ENCODE measurements at places on chromosomes 2 and 18.
A peak's percentile ranks its signal among the peaks of the same experiment; 100 is the strongest.

GRCh38 chr2:205988274-205988673 lies 97.7 kb downstream of the INO80D start:
- DNase-seq = no peak

DNA sequence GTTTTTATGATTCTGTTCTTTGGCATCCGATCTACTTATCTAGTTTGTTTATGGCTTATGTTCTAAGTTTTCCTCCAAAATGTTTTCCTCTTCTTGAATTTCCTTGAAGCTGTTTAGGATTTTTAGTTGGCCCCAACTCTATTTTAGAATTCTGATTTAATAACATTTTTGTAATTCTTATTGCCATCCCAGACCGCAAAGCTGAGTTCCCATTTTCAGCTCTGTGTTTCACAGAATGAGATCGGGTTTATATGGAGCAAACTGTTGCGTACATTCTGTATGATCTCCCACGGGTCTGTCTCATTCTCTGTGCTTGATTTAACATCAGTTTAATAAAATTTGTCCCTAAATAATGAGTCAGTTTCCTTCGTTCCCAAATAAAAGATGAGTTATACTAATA lies 59.3 kb downstream of the DPP4 start:
- no peak for DNase-seq

- no peak for DNase-seq
Measured at GRCh38 chr2:11100976-11101375, 54.3 kb upstream of the SLC66A3 start.

DNA sequence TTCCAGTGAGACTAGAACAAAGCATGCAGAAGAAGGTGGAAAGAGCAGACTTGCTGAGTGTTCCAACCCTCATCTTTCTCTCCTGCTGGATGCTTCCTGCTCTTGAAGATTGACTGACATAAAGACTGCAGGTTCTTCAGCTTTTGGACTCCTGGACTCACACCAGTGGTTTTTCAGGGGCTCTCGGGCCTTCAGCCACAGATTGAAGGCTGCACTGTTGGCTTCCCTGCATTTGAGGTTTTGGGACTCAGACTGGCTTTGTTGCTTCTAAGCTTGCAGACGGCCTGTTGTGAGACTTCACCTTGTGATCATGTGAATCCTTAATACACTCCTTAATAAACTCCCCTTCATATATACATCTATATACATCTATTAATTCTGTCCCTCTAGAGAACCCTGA lies 20.4 kb downstream of the VRK2 start:
- DNase-seq = no peak

DNA sequence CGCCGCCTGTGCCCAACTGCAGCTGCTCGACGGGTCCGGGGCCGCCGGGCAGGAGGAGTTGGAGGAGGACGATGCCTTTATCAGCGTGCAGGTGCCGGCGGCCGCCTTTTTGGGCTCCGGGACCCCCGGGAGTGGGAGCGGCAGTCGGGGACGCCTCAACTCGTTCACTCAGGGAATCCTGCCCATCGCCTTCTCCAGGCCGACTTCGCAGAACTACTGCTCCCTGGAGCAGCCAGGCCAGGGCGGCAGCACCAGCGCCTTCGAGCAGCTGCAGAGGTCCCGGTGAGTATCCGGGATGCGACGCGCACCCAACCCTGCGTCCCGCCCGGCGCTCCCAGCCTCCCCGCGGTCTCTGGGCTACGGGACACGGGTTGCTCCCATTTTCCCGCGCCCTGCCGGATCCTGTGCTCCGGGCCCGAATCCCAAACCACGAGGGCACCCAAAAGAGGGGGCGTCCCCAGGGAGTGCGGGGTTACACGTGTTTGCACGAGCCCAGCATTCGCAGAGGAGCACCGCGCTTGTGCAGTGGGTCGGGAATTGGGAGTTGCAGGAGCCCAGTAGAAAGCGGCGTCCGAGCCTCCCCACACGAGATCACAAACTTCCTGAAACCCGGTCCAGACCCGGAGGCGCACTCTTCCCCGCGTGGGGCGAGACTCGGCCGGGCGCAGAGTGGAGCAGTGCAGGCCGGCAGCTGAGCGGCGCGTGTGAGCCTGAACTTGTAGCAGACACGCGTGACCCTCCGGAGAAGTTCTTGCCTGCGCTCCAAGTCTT lies 1.2 kb downstream of the CABLES1 start:
- DNase-seq = peak; percentile 39

DNA sequence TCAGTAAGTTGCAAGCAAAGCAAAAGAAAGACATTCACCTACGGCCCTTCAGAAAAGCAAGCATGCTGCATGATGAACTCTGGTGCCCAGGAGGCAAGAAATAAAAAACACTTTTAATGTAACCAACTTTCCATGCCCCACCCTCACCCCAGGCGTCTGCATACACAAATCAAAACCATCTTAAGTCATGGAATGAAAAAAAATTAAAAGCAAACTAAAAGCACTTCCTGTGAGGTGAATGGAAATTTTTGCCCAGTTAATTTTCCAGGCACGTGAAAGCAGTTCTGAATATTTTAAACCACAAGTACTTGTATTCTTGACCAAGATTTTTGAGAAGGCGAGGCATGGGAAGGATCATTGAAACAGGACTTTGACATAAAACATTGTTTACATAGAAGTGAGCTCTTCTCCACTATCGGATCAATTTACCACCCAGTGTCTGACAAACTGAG lies 2.5 kb upstream of the ICOS start:
- no peak for DNase-seq

DNA sequence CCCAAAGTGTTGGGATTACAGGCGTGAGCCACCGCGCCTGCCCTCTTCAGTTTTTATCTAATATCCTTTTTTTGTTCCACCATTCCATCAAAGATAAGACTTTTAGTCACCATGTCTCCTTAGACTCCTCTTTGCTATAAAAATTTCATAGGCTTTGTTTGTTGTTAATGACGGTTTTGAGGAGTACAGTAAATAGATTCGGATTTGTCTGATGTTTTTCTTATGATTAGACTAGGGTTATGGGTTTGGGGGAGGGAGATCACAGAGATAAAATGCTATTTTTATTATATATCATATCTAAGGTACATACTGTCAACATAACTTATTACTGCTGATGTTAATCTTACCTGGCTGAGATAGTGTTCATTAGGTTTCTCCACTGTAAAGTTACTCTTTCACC lies 6.2 kb downstream of the IL36B start:
- DNase-seq = no peak

- DNase-seq = no peak
Measured at GRCh38 chr2:234422981-234423431, 73.9 kb downstream of the ARL4C start.

- no peak for DNase-seq
Measured at GRCh38 chr2:238430781-238431180, 4.1 kb downstream of the ASB1 start.

DNA sequence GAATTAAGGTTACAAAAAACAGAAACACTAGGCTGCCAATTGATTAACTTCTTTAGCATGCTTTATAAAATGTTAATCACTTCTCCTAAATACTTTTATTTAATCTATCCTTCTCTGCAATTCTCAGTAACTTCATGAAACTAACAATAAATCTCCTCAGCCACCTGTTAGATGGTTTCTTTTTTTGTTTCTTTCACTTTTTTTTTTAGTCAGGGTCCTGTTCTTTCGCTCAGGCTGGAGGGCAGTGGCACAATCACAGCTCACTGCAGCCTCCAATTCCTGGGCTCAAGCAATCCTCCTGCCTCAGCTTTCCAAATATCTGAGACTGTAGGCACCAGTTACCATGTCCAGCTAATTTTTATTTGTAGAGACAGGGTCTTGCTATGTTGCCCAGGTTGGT lies 213.4 kb upstream of the STK17B start:
- no peak for DNase-seq

- no peak for DNase-seq
Measured at GRCh38 chr2:189608795-189609422, 28.3 kb upstream of the SLC40A1 start.

DNA sequence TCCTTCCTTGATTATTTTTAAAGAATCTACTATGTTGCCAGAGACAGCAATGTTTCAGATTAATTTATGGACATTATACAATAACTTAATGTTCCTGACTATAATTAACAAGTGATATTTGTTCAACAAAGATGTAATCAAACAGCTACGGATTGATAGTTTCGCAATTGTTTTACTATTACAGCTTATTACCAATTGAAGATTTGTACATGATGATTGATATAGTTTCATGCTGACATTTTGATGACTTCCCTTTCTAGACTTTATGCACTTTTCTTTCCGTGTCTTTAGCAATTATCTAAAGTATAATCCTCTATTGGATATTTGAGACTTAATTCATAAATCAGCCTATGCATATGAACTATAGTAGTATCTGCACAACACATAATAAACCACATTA lies 6.5 kb downstream of the SP5 start:
- DNase-seq = no peak

- no peak for DNase-seq
Measured at GRCh38 chr2:144333143-144333555, 186.8 kb downstream of the ZEB2 start.

GRCh38 chr2:122366969-122367645 lies 611.7 kb downstream of the TSN start:
- DNase-seq = no peak

DNA sequence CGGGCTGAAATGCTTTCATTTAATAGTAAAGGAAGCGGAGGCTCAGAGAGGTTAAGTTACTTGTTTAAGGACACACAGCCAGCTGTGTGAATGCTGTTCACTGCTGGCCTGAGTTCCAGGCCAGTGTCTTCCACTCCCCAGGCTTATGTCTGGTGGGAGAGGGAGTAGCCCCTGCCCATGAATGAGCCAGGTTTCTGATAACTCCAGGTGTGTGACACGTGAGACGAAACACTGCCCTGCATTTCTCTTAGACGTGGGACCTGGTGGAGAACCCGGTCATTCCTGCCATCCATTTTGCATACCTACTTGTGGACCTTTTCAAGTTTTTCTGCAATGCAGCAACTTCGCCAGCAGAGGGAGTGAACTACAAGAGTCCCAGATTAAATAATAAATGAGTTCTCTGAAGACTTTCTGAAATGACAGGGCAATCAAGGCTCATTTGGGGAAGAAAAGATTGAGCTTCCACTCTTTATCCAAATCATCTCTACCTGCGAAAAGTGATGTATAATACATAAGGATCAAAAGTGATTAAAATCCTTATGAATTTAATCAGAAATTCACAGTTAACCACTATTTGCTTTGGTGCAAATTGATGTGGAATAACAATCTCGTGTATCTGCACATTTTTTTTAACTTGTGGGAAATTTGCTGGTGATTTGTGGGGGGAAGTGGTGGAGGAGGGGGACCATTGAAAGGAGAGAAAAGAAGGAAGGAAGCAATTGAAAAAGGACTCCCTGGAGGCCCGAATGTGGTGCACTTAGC lies 79.4 kb upstream of the ASB18 start:
- DNase-seq = peak; percentile 68

- DNase-seq = no peak
Measured at GRCh38 chr18:44195394-44196140, 485.1 kb upstream of the SETBP1 start.

DNA sequence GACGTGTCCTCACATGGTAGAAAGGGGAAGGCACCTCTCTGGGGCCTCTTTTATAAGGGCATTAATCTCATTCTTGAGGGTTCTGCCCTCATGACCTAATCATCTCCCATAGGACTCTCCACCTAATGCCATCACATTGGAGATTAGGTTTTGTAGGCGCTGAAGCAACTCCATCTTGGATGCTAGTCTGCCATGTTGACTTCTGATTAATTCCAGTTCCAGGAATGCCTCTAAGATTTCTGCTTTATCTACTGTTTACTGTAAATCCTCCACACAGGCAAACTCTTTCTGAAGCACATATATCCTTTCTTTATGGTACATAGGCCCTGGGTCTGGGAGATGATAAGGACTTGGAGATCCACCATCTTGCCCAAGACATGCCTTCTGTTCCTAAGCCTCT lies 49.3 kb upstream of the YWHAQ start:
- DNase-seq = no peak

DNA sequence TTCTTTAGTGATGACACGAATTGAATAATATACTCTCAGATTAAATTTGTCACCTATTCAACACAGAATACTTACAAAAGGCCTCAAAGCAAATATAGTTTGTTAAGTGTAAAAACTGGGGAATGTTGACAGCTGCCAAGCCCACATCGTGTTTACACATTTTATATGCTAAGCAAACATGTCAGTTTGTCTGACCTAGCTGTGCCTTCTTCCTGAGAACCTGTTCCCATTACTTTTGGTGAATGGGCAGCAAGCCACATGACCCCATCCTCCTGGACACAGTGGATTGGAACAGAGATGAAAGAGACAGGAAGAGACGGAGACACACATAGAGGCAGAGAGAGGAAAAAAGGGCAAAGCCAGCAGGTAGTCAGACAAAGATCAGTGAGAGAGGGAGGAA lies 22.9 kb upstream of the CUL3 start:
- DNase-seq = no peak

GRCh38 chr2:237665713-237666143 lies 38.3 kb downstream of the LRRFIP1 start:
- no peak for DNase-seq

DNA sequence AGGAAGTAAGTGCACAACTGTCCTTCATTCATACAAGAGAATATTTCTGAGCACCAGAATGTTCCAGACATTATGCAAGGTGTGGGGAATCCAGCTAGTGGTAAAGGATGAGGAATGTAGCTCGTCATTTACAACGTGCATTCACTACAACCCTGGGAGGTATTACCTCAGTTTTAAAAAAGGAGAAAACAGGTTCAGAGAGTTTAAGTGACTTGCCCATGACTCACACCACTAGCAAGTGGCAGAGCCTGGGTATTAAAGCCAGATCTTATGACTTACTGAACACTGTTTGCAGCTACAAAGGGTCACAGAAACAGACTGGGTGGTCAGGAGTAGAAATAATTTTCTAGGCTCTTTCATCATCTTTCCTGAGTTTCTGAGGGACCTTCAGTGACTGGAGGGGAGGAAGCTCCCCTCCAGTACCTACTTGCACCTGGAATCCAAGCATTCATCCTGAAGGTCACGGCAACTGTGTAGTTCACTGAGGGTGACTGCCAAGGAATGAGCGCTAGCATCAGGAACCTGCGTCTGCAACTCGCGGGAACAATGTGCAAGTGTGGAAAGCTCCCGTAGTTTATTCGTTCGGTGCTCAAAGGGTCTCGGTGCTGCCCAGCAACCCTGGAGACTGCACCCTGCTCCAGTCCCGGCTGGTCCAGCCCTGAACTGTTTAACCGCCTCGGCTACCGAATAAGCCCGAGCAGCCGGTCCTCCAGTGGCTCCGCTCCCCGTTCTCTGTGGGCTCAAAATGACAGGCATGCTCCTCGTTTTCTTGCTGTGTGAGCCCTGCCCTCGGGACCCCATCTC lies 647 bp downstream of the CCDC121 start:
- peak; percentile 18 for DNase-seq

DNA sequence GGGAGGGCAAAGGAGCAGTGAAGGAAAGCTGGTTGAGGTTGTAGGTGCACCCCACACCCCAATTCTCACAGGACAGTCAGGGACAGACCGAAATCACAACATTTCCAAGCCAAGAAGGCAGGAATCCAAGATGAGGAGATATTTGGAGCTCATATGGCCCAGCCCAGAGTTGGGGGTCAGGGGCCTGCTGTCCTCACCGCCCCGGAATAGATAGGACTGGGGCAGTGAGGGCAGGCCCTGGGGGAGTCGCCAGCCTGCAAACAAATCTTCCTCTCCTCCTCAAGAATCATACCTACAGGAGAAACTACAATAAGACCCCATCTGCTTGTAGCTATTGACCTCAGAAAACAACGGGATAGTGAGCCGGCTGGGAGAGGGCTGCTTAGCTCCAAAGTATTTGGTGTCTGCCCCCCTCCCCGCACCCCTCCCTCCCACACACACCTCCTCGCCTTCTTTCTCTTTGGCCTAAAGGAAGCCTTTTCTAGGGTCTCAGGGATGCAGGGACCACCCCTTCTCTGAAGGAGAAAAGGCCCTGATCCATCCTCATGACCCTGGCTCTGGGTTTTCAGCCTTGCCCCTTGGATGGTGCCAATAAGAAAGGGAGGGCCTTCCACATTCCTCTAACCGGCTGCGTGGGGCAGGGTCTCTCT lies 3.8 kb downstream of the EN1 start:
- no peak for DNase-seq

All from KBM-7 (cell line).